ENCODE measurements at places on chromosomes 1 and 21. TPM values are rescaled to one million over a fixed set of nuclear protein-coding genes. Genes with fewer than 3 reads are reported as not detected.

PTTG1IP gene
- 204 TPM for total RNA-seq

LCA5L gene
- 0.86 TPM for total RNA-seq

PBX1 gene
- 719 TPM for total RNA-seq

RNU1-3 gene
- 3,937 TPM for total RNA-seq

PSMG1 gene
- total RNA-seq = 33.9 TPM

ERMAP gene
- total RNA-seq = 17.2 TPM

C1QTNF12 gene
- 10.2 TPM for total RNA-seq

DNA sequence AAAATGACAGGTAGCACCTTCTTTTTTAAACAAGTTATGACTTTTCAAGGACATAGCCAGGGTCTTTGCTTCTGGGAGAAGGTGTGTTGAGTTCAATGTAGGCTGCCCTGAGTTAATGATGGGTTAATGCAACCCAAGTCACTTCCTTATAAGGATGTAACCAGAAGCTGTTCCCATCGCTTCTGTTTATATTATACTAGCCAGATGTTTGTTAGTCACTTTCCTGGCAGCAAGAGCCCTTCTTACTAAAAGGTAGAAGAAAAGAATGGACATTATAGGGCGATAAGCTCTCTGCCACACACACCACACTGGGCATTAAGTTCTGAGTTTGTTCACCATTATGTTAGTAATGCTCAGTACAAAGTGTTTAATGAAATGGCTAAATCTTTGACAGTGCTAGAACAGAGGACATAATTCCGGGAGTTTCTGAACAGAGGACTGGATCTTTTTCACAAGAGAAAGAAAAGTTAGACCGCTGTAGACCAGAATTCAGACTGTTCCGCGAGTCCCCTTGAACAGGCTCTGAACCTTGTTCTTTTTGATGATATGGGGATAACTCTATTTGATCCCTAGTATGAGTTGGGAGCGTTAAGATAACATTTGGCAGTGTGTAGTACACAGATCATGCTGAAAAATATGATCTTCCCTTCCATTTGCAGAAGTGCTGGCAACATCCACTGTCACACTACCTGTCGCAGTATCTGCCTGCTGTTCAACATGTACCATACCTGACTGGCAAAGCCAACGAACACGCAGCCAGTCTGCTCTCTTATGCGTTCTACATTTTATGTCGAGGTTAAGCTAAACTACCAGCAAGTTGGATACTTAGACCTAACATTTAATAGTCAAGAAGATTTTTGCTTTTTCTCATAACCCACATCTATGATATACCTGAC is 41.0 kb downstream of the DEGS1 start:
- H3K36me3 ChIP-seq = peaks cover 10% of the 10 kb centered on the region
- no peaks in the 10 kb centered on the region for H3K27me3 ChIP-seq
- H3K27ac ChIP-seq = peak overlapping the region; percentile 29
- no peak for DNase-seq
- H3K4me3 ChIP-seq = no peak overlapping the region

- no peak overlapping the region for H3K4me3 ChIP-seq
- no peak overlapping the region for H3K27ac ChIP-seq
- peaks cover 16% of the 10 kb centered on the region for H3K4me1 ChIP-seq
- H3K36me3 ChIP-seq = no peaks in the 10 kb centered on the region
- H3K27me3 ChIP-seq = no peaks in the 10 kb centered on the region
- no peak for DNase-seq
These were observed 29.0 kb upstream of the NTPCR start for GRCh38 chr1:232921381-232921780.

- H3K27ac ChIP-seq = no peak overlapping the region
- H3K27me3 ChIP-seq = no peaks in the 10 kb centered on the region
- no peak for DNase-seq
These were observed 9.6 kb downstream of the CFAP45 start for GRCh38 chr1:159890390-159890789.

DNA sequence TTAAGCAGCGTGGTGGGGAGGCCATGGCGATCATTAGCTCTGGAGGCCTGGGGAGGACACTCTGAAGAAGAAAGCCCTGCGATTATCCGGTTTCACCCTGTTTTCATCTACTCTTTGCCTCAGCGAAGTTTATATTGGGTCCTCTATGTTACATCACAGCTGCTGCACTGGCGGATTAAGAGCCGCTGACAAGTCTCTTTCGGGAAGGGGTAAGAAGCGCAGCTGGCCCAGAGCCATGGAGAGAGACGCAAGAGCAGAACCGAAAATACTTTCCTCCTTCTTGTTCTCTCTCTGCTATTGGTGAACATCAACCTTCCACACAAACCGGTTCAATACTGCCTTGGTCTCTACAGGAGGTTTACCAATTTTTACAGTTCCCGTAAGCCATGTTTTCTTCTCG is 291.5 kb downstream of the FAM72C start:
- peaks cover 3% of the 10 kb centered on the region for H3K36me3 ChIP-seq
- DNase-seq = no peak
- H3K4me3 ChIP-seq = no peak overlapping the region
- no peak overlapping the region for H3K27ac ChIP-seq
- H3K4me1 ChIP-seq = no peaks in the 10 kb centered on the region

DNA sequence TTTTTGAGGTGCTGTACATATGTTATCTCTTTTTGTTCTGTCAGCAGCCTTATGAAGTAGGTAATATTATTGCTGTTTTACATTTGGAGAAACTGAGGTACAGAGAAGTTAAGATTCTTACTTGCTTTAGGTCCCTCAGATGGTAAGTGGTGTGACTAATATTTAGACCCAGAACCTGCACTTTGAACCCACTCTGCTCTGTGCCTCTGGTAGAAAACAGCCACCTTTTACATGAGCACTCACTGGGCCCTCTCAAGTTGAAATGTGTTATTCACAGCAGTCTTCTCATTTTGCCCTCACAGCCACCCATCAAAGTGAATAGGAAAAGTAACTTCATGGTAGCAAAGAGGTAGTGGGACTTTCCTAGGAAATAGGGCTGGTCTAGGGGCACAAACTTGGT is 4.7 kb downstream of the NSUN4 start:
- no peak overlapping the region for H3K27ac ChIP-seq
- H3K36me3 ChIP-seq = peaks cover 34% of the 10 kb centered on the region
- no peaks in the 10 kb centered on the region for H3K27me3 ChIP-seq
- H3K4me1 ChIP-seq = peaks cover 21% of the 10 kb centered on the region
- no peak for DNase-seq

DNA sequence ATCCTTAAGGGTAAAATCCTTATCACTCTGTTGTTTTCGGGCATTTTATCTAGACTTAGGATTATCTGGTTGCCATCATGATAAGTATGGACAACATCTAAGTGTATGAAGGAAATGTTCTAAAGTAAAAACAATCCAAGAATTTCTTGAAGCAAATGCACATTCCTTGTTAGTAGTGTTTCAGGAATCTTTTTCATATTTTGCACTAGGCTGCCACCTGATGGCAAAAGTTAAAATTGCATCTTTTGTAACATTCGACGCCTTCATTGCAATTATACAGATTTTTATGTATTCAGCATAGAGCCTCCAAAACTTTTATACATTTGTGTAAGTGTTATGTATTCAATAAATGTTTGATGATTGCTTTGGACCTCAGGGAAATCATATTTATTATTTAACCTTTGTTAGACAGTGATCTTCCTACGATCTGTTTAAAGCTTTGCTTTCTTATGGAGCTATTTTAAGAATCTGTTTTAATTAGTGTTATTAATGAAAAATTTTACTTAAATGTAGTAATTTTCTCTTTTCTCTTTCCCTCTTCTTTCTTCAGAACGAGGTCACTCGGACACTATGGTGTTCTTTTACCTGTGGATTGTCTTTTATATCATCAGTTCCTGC is 49.4 kb upstream of the KIAA1614 start:
- H3K4me3 ChIP-seq = no peak overlapping the region
- H3K27ac ChIP-seq = no peak overlapping the region

GRCh38 chr1:183901748-183902330 is 96.9 kb downstream of the RGL1 start:
- no peak overlapping the region for H3K4me3 ChIP-seq
- H3K36me3 ChIP-seq = peaks cover 58% of the 10 kb centered on the region
- no peaks in the 10 kb centered on the region for H3K27me3 ChIP-seq
- peaks cover 13% of the 10 kb centered on the region for H3K4me1 ChIP-seq
- peak overlapping the region; percentile 41 for H3K27ac ChIP-seq

- H3K4me1 ChIP-seq = peaks cover 24% of the 10 kb centered on the region
- DNase-seq = no peak
- no peak overlapping the region for H3K27ac ChIP-seq
- no peaks in the 10 kb centered on the region for H3K27me3 ChIP-seq
- H3K36me3 ChIP-seq = peaks cover 16% of the 10 kb centered on the region
- H3K4me3 ChIP-seq = no peak overlapping the region
These were observed 11.0 kb downstream of the EGLN1 start for GRCh38 chr1:231411036-231411531.

- no peak overlapping the region for H3K27ac ChIP-seq
- H3K27me3 ChIP-seq = no peaks in the 10 kb centered on the region
- DNase-seq = no peak
- peaks cover 12% of the 10 kb centered on the region for H3K4me1 ChIP-seq
- H3K36me3 ChIP-seq = peaks cover 11% of the 10 kb centered on the region
These were observed 58.5 kb downstream of the PHACTR4 start for GRCh38 chr1:28428012-28428411.

GRCh38 chr1:170044187-170044586 is 30.3 kb downstream of the KIFAP3 start:
- no peak overlapping the region for H3K4me3 ChIP-seq
- H3K4me1 ChIP-seq = no peaks in the 10 kb centered on the region
- DNase-seq = no peak
- H3K27me3 ChIP-seq = no peaks in the 10 kb centered on the region

- no peaks in the 10 kb centered on the region for H3K27me3 ChIP-seq
- H3K4me1 ChIP-seq = peaks cover 25% of the 10 kb centered on the region
- H3K36me3 ChIP-seq = peaks cover 17% of the 10 kb centered on the region
- H3K4me3 ChIP-seq = peak overlapping the region; percentile 96
These were observed 510 bp upstream of the GNG5 start for GRCh38 chr1:84506729-84507453.

GRCh38 chr1:27136998-27137542 is 17.9 kb downstream of the SLC9A1 start:
- no peaks in the 10 kb centered on the region for H3K36me3 ChIP-seq
- H3K27me3 ChIP-seq = no peaks in the 10 kb centered on the region
- peaks cover 38% of the 10 kb centered on the region for H3K4me1 ChIP-seq
- H3K4me3 ChIP-seq = no peak overlapping the region
- H3K27ac ChIP-seq = peak overlapping the region; percentile 62

GRCh38 chr1:82377201-82377884 is 576.6 kb downstream of the ADGRL2 start:
- no peak for DNase-seq
- H3K4me3 ChIP-seq = no peak overlapping the region
- peaks cover 1% of the 10 kb centered on the region for H3K36me3 ChIP-seq
- peaks cover 9% of the 10 kb centered on the region for H3K4me1 ChIP-seq
- H3K27me3 ChIP-seq = no peaks in the 10 kb centered on the region

GRCh38 chr21:29725025-29725736 is 214.6 kb downstream of the GRIK1 start:
- no peaks in the 10 kb centered on the region for H3K27me3 ChIP-seq
- H3K36me3 ChIP-seq = no peaks in the 10 kb centered on the region
- H3K27ac ChIP-seq = no peak overlapping the region

DNA sequence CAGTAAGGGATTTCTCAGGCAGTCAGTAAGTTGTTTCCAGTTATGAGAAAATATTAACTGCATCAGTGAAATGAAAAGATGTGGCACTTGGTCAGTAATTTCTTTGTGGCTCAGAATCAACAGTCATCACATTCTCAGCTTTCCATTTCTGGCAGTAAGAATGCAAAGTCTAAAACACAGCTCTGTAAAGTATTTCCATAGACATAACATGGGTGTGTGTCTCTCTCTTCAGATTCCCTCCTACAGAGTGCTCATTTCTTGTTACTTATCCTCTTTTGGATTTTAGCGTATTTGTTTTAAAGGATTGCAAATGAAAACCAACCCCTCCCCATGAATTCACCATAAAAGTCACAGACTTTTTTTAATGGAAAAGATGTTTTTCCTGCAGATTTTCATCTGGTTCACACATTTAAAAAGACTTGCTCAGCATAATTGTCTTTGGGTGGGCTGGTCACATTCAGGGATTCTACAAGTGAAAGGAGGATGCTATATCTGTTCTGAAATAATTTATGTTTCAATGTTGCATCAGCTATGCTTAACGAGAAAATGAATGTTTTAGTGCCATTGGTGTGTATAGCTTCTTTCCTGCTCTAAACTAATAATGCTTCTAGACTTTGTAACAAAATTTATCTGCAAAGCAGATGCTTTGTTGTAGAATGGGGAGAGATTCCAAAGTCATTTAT is 34.6 kb upstream of the CD55 start:
- H3K27ac ChIP-seq = no peak overlapping the region
- no peak for DNase-seq
- H3K36me3 ChIP-seq = peaks cover 5% of the 10 kb centered on the region

DNA sequence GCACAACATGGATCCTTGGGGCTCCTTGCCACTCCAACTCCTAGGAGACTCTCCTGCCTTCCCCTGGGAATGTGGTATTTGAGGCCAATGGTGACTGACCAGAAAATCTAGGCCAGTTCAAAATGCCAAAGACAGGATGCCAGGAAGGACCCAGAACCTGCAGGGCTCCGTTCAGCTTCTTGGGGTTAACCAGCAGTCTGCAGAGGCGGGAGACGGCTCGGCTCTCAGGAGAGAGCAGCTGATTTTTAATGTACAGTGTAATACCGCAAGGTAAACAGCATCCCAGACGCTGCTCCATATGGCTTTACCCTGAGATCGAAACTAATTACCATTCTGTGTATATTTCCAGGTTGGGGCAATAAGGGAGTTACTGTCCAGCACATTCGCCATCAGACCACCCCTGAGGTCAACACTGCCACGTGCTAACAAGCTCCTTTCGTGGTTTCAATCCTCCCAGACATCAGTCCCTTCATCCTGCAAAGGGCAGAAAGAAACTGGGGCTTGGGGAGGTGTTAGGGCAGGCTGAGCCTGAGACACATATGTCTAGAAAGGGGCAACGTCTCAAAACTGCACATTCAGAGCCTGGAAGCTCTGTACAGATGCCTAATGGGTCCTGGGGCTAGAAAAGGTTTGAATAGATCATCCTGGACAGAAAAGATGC is 16.7 kb downstream of the ITPKB start:
- H3K27ac ChIP-seq = peak overlapping the region; percentile 34
- no peak overlapping the region for H3K4me3 ChIP-seq
- H3K27me3 ChIP-seq = no peaks in the 10 kb centered on the region
- H3K4me1 ChIP-seq = peaks cover 35% of the 10 kb centered on the region
- H3K36me3 ChIP-seq = peaks cover 5% of the 10 kb centered on the region

GRCh38 chr1:27912429-27912828 is 22.4 kb upstream of the SMPDL3B start:
- peaks cover 10% of the 10 kb centered on the region for H3K36me3 ChIP-seq
- H3K27ac ChIP-seq = no peak overlapping the region
- DNase-seq = no peak
- no peak overlapping the region for H3K4me3 ChIP-seq
- peaks cover 7% of the 10 kb centered on the region for H3K27me3 ChIP-seq

DNA sequence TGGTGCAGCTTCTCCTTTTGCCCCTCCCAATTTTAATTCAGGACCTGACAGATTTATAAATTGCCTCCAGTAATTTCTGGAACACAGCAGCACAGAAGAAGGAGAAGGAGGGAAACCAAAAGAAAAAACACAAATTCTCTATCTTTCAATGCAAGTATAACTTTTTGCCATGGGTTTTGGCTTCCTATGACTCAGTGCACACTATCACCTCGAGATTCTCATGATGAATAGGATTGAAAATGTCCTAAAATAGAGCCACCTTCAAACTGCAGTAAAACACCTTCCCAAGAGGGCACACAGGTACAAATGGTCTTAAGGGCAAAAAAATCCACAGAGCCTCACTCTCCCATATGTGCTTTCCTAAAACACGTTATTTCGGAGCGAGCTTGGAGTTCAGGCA is 113.6 kb downstream of the HLCS start:
- H3K4me3 ChIP-seq = no peak overlapping the region
- no peaks in the 10 kb centered on the region for H3K36me3 ChIP-seq
- H3K27me3 ChIP-seq = no peaks in the 10 kb centered on the region
- H3K4me1 ChIP-seq = peaks cover 4% of the 10 kb centered on the region
- no peak for DNase-seq
